Stomach (tissue), 19 donors: ENCODE measurements at places on chromosomes 7 and 10.

- peak; percentile 63 for DNase-seq
These were observed 18.6 kb downstream of the OPALIN start for GRCh38 chr10:96339956-96340904.

DNA sequence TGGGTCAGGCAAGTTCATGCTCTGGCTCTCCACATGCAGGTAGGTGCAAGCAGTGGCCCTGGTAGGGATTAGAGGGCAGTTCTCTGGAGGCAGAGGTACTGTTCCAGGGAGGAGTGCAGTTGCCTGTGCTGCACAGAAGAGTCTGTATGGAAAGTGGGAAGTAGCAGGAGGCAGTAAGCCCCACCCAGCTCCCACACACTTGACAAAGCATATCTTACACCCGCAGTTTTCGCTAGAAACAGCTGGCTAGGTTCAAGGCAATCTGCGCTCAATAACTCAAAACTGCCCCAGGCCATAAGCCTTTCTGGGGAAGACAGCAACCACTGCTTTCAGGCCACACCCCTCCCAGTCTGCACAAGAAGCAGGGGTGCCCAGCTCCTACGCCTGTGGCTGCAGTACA, 33.1 kb upstream of the ARMC3 start:
- DNase-seq: no peak

GRCh38 chr10:77478247-77478961, 159.2 kb downstream of the KCNMA1 start:
- DNase-seq: no peak

DNA sequence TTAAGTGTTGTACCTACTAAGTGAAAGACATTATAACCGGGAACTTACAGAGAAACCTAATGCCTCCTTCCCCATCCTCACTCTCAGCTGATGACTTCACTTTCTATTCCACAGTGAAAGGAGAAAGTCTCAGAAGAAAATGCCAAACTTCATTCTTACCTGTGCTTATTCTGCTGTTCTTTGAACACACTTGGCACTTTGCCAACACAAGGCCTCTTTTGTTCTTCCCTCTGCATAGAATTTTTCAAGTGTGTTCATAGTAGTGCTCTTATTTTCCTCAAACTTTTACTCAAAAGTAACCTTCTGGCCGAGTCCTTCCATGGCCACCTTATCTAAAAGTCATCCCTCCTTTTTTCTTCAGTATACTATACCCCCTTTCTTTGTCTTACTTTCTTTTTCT, 59.4 kb upstream of the ETV1 start:
- no peak for DNase-seq

GRCh38 chr10:11270135-11270857, 252.6 kb downstream of the CELF2 start:
- DNase-seq: peak; percentile 92

DNA sequence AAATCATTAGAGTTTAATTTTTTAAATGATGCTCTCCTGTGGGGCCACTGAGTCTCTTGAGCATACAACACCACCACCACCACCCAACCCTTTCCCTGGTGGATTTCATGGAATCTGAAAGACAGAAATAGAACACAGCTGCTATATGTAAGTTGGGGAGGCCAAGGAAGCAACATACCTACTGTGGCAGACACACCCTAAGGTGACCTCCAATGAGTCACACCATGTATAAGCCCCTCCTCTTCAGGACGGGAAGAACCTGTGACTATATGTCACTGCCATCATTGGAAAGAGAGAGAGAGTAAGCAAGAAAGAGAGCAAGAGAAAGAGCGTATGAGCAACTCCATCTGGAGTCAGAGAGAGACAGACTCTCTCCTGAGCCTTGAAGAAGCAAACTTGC, 172.4 kb upstream of the NFE2L3 start:
- no peak for DNase-seq

DNA sequence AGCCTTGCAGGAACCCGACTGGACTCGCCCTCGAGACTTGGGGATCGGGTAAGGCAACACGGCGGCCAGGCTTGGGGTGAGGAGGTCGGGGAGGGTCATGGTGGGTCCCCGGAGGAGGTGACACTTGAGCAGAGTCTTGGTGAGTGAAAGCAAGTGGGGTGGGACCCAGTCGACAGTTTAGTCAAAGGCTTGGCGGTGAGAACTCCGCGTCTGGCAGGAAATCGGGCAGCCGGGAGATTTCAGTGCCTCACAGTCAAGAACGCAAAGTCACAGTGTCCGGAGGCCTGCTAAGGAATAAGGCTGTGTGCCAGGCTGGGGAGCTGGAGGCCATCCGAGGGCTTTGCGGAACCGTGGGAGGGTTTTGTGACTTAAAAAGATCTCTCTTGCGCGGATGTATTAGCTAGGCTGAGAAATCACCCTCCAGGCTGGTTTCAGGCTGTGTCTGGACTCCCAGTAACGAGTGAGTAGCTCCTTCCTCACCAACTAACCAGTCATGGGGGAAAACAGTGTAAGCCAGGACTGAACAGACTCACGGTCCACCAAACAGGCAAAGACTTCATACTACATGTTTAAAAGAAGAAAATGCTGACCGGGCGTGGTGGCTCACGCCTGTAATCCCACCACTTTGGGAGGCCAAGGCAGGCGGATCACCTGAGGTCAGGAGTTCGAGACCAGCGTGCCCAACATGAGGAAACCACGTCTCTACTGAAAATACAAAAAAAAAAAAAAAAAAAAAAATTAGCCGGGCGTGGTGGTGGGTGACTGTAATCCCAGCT, 613 bp downstream of the AP5Z1 start:
- peak; percentile 70 for DNase-seq
